ENCODE measurements at places on chromosomes 5 and 9.

DNA sequence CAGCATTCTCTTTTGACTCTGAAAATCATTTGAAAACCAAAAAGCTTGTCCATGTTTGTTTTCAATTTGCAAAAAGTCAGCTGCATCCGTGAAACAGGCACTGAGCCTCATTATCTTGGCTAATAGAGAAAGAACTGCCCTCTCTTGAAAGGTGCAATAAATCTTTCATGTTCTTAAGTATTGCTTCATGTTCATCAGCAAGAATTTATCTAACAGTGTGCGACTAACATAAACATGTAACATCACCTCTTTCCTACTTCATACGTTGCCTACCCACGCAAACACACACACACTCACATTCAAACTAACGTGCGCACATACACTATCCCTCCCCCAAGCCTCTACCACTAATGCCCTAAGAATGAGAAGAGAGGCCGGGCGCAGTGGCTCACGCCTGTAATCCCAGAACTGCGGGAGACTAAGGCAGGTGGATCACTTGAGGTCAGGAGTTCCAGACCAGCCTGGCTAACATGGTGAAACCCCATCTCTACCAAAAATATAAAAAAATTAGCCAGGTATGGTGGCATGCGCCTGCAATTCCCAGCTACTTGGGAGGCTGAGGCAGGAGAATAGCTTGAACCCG lies 629.7 kb upstream of the ZNF608 start:
- no peak for DNase-seq

GRCh38 chr9:135857371-135857786 lies 50.0 kb downstream of the CAMSAP1 start:
- no peak for DNase-seq

DNA sequence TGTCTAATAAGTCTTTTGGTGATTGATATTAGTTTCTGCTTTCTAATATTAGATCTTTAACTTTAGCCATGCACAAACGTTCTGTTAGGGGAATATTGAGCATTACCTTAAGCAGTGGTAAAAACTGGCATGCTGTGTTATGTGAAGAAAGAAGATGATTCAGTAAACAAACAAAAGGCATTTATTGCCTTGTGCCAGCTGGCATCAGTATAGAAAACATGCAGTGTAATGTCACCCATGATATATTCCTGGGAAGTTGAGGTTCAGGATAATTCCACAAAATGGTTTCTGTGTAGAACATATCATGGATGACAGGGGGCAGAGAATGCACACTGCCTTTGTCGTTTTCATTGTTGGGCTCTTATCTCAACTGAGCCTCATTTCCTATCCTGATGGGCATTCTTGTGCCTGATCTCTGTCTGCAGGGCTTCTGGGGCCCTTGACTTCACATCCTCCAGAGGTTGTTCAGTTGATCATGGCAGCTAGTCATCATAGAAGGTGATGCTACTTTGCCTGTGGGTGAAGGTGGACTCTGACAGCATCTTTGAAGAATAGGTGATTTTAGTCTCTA lies 24.2 kb downstream of the LRRTM2 start:
- DNase-seq = no peak

- no peak for DNase-seq
Measured at GRCh38 chr9:120985819-120986222, 59.2 kb upstream of the TRAF1 start.

- DNase-seq = no peak
Measured at GRCh38 chr5:33583332-33583731, 142.6 kb downstream of the TARS1 start.

DNA sequence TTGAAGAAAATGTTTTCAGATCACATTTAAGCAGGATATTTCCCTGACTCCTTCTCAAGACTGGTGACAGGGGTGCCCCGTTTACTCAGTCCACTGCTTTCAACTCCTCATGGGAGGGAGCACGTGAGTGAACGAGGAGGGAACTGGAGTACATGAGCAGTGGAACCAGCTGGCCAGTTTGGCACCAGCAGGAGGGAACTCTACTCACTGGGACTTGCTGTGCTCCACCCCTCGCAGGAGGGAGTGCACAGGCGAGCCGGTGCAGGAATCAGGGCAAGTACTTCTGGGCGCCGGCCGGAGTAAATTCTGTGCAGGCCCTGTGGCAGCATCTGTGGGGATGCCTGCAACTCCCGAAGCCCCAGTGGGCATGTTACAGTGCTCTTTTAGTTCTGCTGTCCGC lies 1941.1 kb upstream of the C9orf72 start:
- DNase-seq = no peak

DNA sequence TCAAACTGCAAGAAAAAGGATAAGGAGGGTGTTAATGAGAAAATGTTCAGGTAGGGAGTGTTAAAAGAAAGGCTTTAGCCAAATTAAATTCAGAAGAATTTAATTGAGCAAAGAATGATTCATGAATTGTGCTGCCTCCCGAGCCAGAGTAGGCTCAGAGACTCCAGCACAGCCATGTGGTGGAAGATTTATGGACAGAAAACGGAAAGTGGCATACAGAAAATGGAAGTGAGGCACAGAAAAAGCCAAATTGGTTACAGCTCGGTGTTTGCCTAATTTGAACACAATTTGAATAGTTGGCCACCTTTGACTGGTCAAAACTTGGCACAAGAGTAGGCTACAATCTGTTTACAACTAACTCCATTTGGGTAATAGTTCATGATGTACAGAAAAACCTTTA lies 9.6 kb upstream of the SLC30A5 start:
- no peak for DNase-seq
